Central memory CD8-positive, alpha-beta T cell (primary cell): ENCODE measurements at places on chromosomes 16 and 17.

DNA sequence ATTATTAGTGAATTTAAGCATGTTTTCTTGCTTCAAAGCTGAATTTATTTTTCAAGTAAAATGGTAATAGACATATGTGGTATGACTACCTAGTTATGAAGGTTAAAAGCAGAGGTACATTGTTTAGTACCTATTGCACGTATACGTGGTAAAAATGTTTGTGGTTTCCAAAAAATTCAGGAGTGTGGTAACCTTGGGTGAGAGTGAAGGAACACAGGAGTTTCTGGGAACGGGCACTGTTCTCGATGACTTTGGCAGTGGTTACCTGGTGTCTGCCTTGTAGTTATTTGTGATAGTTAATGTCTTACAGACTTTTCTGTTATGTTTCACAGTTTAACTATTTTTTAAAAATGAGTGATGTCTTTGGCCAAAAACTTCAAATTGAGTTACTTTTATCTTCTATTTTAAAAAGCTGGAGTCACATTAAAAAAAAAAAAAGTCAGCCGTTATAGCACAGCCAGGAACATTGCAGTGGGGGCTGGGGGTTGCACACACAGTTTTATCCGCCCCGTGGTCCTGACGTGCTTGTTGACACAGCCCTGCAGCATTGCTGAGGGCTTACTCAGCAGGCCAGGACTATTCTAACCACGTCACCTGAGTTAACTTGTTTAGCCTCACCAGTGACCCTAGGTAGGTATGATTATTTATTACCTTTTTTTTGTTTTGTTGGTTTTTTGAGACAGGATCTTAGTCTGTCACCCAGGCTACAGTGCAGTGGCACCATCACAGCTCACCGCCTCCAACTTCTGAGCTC, 10.9 kb downstream of the JPT2 start:
- no peak overlapping the region for H3K27ac ChIP-seq
- peaks cover 46% of the 10 kb centered on the region for H3K36me3 ChIP-seq
- no peaks in the 10 kb centered on the region for H3K27me3 ChIP-seq
- no peak overlapping the region for H3K4me3 ChIP-seq
- no peak for DNase-seq

GRCh38 chr16:73216932-73217331, 169.0 kb upstream of the ZFHX3 start:
- no peaks in the 10 kb centered on the region for H3K27me3 ChIP-seq
- no peak for DNase-seq
- no peaks in the 10 kb centered on the region for H3K36me3 ChIP-seq
- no peak overlapping the region for H3K27ac ChIP-seq
- H3K4me3 ChIP-seq = no peak overlapping the region
- H3K4me1 ChIP-seq = no peaks in the 10 kb centered on the region

- H3K27ac ChIP-seq = no peak overlapping the region
- no peak overlapping the region for H3K4me3 ChIP-seq
- DNase-seq = no peak
- H3K4me1 ChIP-seq = no peaks in the 10 kb centered on the region
Observed at GRCh38 chr17:31645351-31645750, 213.7 kb downstream of the COPRS start.

DNA sequence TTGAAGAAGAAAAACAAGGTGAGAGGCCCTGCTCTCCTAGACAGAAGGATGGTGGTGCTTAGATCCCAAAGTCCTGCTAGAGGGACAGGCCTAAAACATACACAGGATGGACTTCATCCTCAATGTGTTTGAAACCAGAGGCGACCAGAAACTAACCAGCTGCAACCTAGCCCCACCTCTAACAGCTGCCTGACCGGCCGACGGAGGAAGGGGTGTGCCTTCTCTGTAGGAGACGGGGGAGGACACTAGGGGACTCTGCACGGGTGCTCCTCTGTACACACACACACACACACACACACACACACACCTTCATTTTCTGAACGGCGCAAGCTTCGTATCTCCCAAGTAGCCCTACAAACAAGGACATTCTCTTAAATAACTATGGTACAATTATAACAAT, 24.3 kb upstream of the PITPNM3 start:
- peaks cover 15% of the 10 kb centered on the region for H3K36me3 ChIP-seq
- H3K27ac ChIP-seq = no peak overlapping the region
- no peak for DNase-seq
- no peak overlapping the region for H3K4me3 ChIP-seq
- no peaks in the 10 kb centered on the region for H3K27me3 ChIP-seq
- peaks cover 5% of the 10 kb centered on the region for H3K4me1 ChIP-seq

GRCh38 chr17:12229335-12229734, 208.7 kb downstream of the MAP2K4 start:
- DNase-seq = no peak
- no peaks in the 10 kb centered on the region for H3K4me1 ChIP-seq
- no peak overlapping the region for H3K4me3 ChIP-seq
- H3K36me3 ChIP-seq = no peaks in the 10 kb centered on the region
- H3K27me3 ChIP-seq = peaks cover 28% of the 10 kb centered on the region

DNA sequence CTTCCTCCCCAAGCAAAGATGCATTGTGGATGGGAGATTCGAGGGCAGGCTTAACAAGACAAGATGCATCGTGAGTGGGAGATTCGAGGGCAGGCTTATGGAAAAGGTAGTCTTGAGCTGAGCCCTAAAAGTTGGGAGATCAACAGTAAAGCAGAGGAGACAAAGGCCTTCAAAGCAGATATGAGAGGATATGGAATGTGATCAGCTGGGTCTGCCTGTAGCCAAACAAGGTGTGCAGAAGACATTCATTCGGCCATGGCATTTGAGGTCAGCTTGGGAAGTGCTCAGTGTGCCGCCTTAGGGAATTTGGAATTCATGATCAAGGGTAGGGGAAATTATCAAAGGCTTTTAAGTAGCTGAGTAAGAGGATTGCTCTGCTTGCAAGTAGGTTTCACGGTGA, 39.5 kb downstream of the DNAH9 start:
- no peak overlapping the region for H3K4me3 ChIP-seq
- no peaks in the 10 kb centered on the region for H3K36me3 ChIP-seq
- DNase-seq = no peak
- H3K27me3 ChIP-seq = peaks cover 9% of the 10 kb centered on the region
- no peak overlapping the region for H3K27ac ChIP-seq
- no peaks in the 10 kb centered on the region for H3K4me1 ChIP-seq
